ENCODE measurements at places on chromosomes 3 and 15.

DNA sequence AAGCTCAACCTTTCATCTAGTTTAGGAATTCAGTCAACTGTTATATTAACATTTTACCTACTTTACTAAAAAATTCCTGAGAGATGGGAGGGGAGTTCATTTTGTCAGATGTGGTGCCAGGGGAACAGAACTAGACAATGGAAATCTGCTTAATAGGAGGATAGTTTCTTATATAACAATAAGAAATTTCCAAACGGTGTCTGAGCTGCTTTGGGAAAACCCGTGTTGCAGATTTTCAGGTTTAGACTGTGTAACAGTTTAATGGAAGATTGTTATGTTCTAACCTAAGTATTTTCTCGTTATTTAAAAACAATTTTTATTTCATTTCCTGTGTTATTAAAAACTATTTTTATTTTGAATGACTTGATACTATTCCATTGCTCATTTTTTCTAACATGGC lies 19.3 kb downstream of the IQGAP1 start:
- no peak for DNase-seq

DNA sequence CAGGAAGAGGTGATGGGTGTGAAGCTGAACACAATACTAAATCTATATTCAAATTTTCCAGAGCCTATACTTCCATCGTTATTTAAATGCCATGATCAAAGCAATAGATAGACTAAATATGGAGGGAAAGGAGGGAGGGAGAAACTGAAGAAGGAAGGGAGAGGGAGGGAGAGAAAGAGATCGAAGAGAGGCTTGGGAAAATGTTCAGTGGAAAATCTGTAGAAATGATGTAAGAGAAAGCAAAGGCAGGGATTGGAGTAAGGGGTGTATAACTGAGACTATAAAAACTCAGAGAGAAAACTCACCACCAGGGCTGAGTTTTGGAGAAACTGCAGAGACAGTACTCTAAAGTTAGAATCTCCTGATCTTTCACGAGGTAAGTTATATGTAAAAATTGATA lies at the start of gene OSTN:
OSTN (plus strand) TSS at position 310 of the 400 bp plus-strand sequence. CDS start 13,292 bp downstream, outside the sequence.
- no peak for DNase-seq

GRCh38 chr3:3334491-3334890 lies 155.0 kb upstream of the CRBN start:
- DNase-seq: no peak

GRCh38 chr3:44109771-44110361 lies 131.8 kb upstream of the TOPAZ1 start:
- DNase-seq: no peak

GRCh38 chr3:194450341-194450740 lies 36.5 kb downstream of the ATP13A3 start:
- no peak for DNase-seq

DNA sequence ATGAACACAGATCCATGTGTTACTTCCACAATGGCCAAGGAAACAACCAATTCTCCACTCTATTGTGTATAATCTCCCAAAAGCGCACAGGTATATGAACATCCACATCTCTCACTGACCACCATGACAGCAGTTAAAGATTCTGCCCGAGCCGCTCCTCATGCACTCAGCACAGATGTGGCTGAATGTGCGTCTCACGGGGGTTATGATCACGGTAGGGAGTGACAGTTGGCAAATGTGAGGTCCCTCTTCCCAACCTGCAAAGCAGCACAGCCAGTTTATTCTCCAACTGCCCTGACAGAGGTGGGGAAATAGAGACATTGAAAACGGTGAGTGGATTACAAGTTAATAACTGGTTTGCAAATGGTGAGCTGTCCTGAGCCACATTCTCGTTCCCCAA lies 17.6 kb downstream of the FOXP1 start:
- DNase-seq: no peak

DNA sequence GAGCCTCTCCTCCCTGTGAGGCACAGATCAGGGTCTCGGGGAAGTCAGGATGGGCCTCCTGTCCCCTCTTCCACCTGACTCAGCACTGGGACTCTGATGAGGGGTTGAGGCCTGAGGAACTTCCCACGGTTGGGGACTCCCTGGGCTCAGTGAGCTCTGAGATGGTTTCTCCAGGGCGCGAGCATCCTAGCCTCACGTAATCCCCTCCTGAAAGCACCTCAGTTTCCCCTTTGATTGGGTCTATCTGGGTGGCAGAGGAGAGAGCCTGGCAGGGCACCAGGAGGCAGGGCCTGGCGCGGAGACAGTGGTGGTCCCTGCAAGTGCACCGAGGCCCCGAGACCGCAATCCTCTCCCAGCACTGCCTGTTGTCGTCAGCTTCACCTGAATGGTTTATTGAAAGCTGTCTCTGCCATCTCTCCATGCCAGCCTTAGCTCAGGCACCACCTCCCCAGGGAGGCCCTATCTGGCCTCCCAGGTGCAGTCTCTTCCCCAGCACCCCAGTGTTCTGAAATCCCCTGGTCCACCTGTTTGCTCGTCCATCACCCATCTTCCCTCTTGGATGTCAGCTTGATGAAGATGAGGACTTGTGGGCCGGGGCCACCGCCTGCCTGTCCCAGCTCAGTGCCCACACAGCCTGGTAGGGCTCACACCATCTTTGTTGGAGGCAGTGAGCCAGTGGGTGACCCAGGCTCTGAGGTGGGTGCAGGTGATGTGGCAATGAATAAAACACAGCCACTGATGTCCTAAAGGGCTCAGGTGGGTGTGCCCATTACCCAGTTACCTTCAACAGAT lies 52.2 kb upstream of the PCSK6 start:
- DNase-seq: no peak

DNA sequence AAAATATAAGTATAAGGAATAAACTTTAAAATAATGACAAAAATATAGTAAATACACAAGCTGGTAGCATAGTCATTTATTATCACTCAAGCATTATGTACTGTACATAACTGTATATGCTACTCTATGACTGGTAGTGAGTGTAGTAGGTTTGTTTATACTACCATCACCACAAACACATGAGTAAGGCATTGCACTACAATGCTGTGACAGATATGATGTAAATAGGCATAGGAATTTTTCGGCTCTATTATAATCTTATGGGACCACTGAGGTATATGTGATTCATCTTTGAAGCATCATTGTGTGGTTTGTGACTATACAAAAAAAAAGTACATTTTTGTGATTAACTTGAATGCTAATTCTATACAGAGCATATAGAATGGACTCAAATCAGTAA lies 35.3 kb upstream of the FBN1 start:
- DNase-seq: no peak

DNA sequence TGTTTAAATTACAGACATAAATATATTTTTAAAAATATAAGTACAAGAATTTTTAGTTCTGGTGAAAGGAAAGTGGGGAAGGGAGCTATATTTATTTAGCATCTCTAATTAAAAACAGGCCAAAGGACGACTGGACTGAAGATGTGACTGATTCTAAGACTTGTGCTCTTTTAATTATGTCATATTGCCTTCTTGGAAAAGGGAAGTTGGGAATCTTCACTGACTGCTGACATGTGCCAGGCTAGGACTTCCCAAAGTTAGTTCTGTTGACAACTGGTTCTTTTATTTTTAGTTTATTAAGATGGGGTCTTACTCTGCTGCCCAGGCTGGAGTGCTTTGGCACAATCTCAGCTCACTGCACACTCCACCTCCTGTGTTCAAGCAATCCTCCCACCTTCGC lies 13.5 kb downstream of the CNOT10 start:
- DNase-seq: no peak

- DNase-seq: no peak
These were observed 116.1 kb downstream of the PCCB start for GRCh38 chr3:136366289-136366688.

DNA sequence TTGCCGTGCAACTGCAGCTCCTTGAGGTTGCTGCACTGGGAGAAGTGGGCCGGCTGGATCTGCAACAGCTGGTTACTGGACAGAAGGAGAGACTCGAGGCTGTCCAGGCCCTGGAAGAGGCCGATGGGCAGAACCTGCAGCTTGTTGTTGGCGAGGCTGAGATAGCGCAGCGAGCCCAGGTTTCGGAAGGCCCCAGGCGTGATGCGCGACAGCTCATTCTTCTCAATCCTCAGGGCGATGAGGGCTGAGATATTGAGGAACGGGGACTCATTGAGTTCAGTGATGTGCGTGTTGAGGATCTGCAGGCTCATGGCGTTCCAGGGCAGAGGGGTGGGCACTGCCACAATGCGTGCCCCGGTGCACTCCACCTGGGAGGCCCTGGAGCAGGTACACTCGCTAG lies 9.0 kb downstream of the LRRC15 start:
- DNase-seq: no peak

- no peak for DNase-seq
These were observed 47.6 kb downstream of the RAP2B start for GRCh38 chr3:153209596-153209995.

GRCh38 chr3:185059766-185060165 lies 93.1 kb downstream of the C3orf70 start:
- DNase-seq: no peak

- DNase-seq: no peak
These were observed 31.3 kb upstream of the SETMAR start for GRCh38 chr3:4271834-4272233.

GRCh38 chr3:194369522-194370279 lies at the start of gene LRRC15:
Gene LRRC15 (minus strand): TSS chr3:194369743. CDS start chr3:194361043, 8,700 bp downstream.
- DNase-seq: no peak

- no peak for DNase-seq
These were observed 385.8 kb upstream of the CNTN6 start for GRCh38 chr3:707041-707440.

- no peak for DNase-seq
These were observed 5.9 kb upstream of the GRAMD2A start for GRCh38 chr15:72203507-72203837.
